ENCODE measurements at places on chromosomes 6 and 20. TPM values are rescaled to one million over a fixed set of nuclear protein-coding genes. Genes with fewer than 3 reads are reported as not detected.

Gene CGA
- total RNA-seq, result not detected

Gene NPBWR2
- total RNA-seq, result not detected

Gene SPEF1
- 0.88 TPM for total RNA-seq

Gene MMP24OS
- 32.9 TPM for total RNA-seq

Gene GPLD1
- total RNA-seq, result 7.7 TPM

Gene TREM2
- 31.6 TPM for total RNA-seq

Gene CDK19
- total RNA-seq, result 17.9 TPM

Gene RIMS4
- total RNA-seq, result 0.66 TPM

Gene ZFP57
- 0.29 TPM for total RNA-seq

Gene NINL
- 6.9 TPM for total RNA-seq

Gene ECT2L
- total RNA-seq, result 0.15 TPM

Gene PACRG
- 4.6 TPM for total RNA-seq

Gene DLK2
- total RNA-seq, result 3.6 TPM

Gene HFE
- 9.4 TPM for total RNA-seq

Gene RAB32
- 32.5 TPM for total RNA-seq

Gene FAM184A
- total RNA-seq, result 7.0 TPM

Gene RSPH9
- not detected for total RNA-seq

Gene EEF1E1
- total RNA-seq, result 48.5 TPM

Gene EYA4
- 0.44 TPM for total RNA-seq

Gene C6orf47
- 27.4 TPM for total RNA-seq

Gene SLC25A27
- total RNA-seq, result 37.4 TPM

Gene OR2B6
- total RNA-seq, result not detected

Gene CDSN
- total RNA-seq, result not detected
